ENCODE measurements at places on chromosomes 6 and 20. TPM values are rescaled to one million over a fixed set of nuclear protein-coding genes. Genes with fewer than 3 reads are reported as not detected.

DNA sequence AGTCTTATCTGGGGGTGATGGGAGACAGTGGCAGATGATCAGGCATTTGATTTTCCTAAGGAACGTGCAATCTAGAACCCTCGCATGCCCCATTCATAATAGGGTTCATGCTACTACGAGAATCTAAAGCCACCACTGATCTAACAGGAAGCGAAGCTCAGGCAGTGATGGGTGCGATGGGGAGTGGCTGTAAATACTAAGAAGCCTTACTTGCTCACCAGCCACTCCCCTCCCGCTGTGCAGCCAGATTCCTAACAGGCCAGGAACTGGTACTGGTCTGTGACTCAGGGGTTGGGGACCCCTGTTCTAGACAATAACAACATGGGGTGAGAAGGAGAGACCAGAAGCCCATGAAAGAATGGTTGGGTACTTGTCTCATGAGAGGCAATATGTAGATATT lies 4.5 kb downstream of the TREML4 start:
- DNase-seq, result no peak

Gene OPN5
- total RNA-seq, result not detected

DNA sequence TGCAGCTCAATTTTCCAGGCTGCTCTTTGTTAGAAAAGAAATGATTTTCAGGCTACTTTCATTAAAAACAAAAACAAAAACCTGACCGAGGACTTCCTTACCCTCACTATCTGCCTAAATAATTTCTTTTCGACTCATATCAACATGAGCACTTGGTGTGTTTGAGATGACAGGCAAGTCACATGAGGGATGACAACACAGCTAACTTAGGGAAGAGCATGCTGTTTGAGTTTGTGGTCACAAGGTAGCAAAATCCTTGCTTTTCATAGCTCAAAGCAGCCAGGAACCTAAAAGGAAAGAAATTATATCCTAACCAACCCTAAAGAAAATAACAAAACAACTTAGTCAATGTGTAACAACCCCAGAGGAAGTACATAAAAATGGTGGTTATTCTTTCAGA lies 459.5 kb downstream of the KIF16B start:
- DNase-seq, result no peak

GRCh38 chr6:33665957-33666356 lies 44.8 kb downstream of the ITPR3 start:
- DNase-seq, result no peak

Gene GSTA3
- total RNA-seq, result not detected
